Calu3 (cell line): ENCODE measurements at places on chromosomes 3 and 15.

DNA sequence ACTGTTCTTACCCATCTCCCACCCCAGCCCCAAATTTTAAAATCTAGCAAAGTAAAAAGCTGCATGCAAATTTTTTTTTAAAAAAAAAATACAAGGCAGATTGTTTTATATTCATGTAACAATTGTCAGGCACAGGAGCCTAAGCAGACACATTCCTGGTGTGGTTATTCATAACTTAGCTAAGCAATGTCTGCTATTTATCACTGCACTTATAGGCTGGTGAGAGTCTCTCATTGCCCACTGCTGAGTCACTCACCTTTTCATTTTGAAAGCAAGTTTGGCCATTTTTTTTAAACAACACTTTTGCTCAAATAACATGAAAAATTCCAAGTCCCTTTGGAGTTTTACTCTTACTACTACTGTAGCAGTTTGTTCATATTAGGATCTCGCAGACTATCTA is 413.9 kb downstream of the RBMS3 start:
- DNase-seq, result peak; percentile 33

GRCh38 chr3:71421820-71422566 is 161.5 kb downstream of the FOXP1 start:
- DNase-seq, result no peak

- DNase-seq, result no peak
Observed at GRCh38 chr3:13575459-13576061, 26.6 kb downstream of the FBLN2 start.

- no peak for DNase-seq
Observed at GRCh38 chr3:188106887-188107830, 46.8 kb upstream of the LPP start.

DNA sequence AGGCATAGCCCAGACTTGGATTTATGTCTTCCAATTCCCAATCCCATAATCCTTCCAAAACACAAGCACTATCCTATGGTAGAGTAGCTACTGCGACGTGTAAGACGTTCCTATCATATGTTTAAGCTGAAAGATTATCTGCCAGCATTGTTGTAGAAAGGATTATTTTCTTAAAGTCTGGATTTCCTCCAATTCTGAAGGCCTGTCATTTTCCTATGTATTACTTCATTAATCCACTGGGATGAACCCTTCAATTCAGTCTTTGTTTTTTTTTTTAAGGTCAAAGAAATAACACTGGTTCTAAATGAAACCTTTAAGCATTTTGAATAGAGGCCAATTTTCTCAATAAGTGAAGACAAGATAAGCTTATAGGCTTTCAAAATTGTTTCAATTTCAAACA is 289.0 kb downstream of the SLC9A9 start:
- no peak for DNase-seq

DNA sequence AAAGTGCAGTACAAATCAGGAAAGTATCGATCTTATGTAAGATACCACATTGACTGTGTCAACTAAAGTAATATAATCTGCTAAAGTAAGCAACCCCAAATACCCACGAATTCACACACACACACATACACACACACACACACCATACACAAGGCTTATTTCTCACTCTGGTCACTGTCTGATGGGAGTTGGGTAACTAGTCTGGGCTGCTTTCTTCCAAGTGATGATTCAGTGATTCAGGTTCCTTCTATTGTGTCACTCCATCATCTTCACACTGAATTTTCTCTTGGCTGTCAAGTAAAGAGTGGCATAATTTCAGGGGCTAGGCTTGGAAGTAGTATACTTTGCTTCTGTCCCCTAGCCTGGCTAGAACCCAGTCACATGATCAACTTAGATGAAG is 104.8 kb upstream of the CCDC54 start:
- DNase-seq, result no peak
